Umbilical cord (tissue), 2 donors: ENCODE measurements at places on chromosomes 1 and 21. TPM values are rescaled to one million over a fixed set of nuclear protein-coding genes. Genes with fewer than 3 reads are reported as not detected.

- DNase-seq: peak; percentile 69
Measured at GRCh38 chr1:243917177-243917862, 67.3 kb upstream of the AKT3 start.

DNA sequence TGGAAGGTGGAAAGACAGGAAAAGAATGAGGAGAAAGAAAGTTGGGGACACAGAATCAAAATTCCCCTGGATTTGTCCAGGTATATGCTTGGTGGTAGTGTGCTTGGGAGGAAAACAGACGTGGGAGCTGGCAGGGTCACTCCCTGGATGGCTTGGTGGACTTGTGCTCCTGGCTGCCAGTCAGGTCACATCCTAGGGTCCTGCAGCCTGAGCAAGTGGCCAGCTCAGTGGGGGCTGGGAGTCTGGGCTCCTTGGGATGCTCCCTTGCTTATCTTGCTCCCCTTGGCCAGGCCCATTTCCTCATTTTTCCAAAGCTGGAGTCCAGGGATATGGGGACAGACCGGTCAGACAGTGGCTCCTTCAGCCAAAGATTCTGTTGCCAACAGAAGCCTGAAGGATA is 144.0 kb downstream of the CNIH3 start:
- DNase-seq: no peak

DNA sequence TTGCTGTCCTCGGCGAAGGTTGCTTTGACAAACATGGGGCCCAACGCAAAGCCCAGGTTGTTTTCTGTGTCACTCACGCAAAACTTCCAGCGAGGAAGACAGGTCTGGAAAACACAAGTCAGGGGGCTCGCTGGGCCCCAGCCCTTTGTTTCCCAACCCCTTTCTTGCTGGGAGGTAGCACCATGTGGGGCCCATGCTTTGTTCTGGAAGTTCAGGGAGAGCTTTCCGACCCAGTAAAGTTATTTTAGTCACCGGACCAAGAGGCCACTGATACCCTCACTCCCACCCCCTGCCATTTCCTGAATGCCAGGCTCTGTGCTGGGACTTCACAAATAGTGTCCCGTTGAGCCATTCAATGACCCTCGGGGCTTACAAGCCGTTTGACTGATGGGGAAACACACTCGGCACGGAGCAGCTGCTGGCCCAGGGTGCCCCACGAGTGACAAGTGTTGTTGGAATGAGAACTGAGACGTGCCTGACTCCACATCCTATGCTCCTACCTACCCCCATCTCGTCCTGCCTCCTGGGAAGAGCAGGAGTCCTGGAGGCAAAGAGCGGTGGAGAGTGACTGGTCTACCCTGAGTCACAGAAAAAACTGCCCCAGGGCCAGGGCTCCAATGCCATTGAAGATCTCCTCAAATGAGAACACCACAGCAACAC is 52.0 kb downstream of the ECE1 start:
- no peak for DNase-seq

GRCh38 chr21:42286416-42286815 is 28.8 kb downstream of the TFF3 start:
- no peak for DNase-seq

GRCh38 chr1:19640363-19641316 is 3.5 kb upstream of the NBL1 start:
- DNase-seq: no peak

DNA sequence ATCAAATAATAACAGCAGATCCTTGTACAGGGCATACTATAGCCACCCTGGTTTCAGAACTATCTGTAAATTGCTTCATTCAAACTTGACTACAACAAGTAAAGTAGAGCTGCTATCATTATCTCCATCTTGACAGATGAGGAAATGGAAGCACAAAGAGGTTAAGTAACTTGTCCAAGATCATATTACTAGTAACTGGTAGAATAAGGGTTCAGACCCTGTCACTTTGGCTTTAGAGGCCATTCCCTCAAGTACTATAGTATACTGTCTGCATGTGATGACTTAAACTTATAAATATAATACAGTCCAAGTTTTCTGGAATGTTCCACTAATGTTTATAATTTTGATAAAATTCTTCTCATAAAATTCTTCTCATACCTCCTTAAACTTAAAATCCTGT is 24.8 kb downstream of the PGM1 start:
- DNase-seq: no peak

DNA sequence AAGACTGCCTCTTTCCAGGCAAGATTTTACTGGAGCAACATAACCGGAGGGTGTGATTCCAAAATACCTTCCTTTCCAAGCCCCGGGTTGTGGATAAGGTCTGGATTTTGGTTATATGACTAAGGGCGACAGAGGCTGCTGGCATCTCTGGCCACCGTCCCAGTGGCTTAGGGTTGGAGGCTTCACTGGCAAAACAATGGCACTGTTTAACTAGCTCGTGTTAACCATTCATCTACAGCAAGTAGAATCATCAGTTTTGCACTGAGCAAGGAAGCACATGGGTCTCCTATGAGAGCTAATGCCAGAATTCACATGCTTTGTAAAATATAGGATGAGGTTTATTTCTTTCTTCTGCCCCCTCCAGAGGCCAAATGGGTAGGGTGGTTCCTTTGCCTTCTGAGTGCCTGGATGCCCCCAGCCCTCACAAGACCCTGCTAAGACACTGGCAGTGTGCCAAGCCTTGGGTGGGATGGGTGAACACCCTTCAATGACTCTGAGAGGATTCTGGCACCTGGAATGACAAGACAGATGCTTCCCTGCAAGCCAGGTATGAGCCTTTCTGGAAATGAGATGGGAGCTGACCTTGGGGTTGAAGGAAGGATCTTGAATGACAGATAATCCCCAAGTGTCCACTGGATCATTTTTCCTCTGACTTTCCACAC is 36.8 kb downstream of the DHCR24 start:
- DNase-seq: no peak

- no peak for DNase-seq
Measured at GRCh38 chr1:44273560-44274350, 60.5 kb downstream of the DMAP1 start.

DNA sequence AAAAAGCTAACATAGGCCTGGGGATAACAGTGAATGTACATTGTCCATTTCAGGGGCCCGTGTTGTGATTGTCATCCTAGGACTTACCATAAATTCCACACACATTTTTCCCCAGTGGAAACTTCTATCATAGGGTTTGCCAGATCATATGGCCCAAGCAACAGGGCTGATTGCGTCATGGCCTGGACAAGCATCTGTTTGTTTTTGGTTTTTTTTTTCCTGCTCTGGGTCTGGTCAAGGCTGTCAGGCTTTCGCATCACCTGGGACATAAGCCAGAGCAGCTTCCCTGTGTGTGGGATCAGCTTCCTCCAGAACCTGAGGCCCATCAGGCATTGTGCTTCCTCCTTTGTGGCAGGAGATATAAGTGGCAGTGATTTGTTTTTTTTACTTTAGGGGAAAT is 598.5 kb upstream of the USP24 start:
- peak; percentile 87 for DNase-seq

DNA sequence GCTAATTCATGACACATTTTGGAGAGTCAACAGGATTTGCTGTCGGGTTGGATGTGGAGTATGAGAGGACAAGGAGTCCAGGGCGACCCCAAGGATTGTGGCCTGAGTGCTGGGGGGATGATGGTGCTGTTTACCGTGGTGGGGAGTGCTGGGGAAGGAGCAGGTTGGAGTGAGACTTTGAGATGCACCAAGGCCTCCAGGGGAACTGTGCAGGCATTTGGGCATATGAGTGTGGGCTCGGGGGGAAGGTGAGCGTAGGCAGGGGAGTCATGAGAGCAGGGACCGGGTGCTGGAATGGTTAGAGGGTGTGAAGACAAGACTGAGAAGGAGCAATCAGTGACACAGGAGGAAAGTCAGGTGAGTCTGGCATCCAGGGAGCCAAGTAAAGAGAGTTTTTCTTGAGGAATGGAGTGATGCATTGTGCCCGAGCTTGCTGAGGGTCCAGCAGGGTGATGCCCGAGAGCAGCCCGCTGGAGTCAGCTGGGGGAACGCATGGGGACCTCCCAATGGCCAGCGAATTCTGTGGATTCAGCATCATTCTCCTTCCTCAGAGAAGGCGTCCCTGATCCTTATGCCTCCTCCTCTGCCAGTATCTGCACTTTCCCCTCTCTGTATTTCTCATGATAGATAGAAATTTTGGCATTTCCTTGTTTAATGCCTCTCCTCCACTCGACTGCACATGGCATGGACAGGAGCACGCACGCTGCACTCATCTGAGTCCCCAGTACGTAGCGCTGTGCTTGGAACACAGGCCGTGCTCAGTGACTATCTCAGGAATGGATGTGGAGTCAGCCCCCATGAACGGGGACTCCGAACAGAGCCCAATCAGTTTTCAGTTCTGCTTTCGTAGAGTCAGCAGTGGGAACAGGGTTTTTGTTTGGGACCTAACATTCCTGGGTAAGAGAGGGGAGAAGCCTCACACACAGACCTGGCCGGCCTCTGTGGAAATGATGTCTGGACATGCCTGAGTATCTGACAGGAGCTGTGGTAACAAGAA is 52.1 kb upstream of the ETV3 start:
- DNase-seq: no peak

DNA sequence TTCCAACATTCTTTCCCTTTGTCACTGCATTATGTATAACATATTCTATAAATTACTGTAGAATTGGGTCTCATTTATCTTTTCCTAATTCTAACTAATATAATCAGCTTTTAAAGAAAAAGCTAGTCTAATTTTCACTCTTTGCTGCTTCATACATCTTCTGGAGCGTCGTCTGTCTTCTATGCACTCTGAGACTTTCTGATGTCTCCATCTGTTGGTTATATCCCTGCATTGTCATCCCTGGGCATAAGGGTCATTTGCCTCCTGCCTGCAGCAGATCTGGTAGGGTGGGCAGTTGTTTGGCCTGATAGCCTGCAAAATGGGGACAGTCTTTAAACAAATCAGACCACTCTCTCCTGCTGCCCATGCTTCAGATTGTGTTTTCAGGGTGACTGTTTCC is 40.8 kb upstream of the DYNLT5 start:
- no peak for DNase-seq

GRCh38 chr1:160163615-160164014 is 12.2 kb downstream of the ATP1A4 start:
- DNase-seq: no peak

DNA sequence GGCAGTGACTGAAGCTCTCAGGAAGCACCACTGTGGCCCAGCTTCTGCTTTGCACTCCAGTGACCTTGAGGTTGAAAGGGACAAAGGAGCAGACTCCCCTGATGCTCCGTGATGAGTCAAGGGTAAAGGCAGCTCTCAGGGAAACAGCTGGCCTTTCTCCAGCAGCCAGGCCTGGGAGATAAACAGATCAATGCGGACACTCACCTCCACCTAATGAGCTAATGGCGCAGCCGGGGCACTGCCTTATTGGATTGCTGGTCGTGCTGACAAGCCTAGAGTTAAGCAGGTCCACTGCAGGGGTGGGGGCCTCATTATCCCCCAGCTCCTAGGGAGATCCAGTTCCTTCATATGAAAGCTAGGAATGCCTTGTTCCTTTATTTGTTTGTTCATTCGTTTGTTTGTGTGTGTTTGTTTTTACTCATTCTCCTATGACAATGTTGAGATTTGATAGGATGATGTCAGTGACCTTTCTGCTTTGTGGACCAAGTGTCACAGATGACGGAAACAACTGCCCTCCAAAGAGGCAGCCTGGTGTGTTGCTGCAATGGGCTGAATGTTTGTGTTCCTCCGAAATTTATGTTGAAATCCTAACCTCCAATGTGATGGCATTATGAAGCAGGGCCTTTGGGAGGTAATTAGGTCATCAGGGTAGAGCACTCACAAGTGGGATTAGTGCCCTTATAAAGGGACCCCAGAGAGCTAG is 141.4 kb upstream of the BEND5 start:
- no peak for DNase-seq

DNA sequence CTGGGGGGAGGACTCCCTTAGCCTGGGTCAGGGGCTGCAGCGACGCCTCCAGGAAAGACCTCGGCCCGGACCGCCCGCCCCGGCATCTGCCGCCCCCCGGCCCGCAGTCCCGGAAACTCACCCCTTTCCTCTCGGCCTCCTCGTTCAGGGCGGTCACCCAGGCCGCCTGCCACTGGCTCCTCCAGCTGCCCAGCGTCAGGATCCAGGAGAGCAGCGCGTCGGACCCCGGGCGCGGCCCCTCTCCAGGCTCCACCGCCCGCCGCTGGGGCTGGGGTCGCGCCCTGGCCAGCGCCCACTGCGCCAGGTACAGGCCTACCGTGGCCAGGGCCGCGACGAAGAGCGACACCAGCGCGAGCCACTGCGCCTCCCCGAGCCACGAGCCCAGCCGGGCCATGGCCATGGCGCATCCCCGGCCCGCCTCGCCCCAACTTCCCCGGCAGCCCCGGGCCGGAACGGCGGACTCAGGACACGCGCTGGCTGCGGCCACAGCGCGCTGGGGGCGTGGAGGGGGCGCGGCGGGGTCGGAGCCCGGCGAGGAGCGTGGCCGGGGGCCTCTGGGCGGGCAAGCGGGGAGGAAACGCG is 478 bp downstream of the C2CD2 start:
- DNase-seq: no peak

- DNase-seq: peak; percentile 47
Measured at GRCh38 chr1:157404063-157404501, 148.2 kb downstream of the FCRL5 start.

DNA sequence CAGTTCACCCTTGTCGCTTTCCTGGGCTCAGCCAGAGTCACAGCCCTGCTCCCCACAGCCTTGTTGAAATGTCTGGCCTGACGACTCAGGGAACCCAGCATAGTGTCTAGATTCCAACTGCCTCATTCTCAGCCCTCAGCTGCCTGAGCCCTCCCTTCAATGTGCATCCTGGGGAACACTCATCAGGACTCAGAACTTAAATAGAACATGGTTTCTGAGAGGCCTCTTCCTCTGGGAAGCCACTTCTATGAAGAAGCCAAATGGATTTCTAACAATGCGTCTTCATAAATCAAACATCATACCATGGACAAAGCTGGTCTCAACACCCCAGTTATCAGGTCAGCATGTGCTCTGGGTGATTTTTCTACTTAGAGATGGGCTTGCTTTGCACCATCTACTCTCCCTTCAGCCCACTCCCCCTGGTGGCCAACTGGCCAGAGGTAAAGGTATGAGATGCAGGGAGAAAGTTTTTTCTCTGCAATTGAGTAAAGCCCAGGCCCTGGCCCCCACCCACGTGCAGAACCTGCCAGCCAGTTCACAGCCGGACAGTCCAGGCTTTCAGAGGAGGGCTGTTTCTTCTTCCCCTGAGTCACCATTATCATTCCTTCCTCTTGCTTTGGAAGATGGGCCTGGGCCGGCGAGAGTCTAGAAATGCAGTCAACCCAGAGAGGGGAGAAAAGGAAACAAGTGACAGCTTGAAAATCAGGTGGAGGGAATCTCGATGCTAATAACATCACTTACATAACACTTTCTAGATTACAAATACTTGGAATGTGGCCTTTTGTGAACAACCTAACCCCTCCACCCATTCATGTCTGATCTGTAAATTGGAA is 32.1 kb downstream of the CD244 start:
- DNase-seq: peak; percentile 76

IQCC gene
- total RNA-seq: 1.7 TPM

NHLH1 gene
- total RNA-seq: 2.6 TPM

GBP5 gene
- total RNA-seq: 3.9 TPM

IGSF21 gene
- total RNA-seq: 6.0 TPM

PLA2G2D gene
- not detected for total RNA-seq

ASPM gene
- 12.3 TPM for total RNA-seq

TIE1 gene
- total RNA-seq: 17.1 TPM
